Left renal cortex interstitium (tissue), 4 donors: ENCODE measurements at places on chromosomes 1 and 21. TPM values are rescaled to one million over a fixed set of nuclear protein-coding genes. Genes with fewer than 3 reads are reported as not detected.

GRCh38 chr1:243725846-243726245 is 124.2 kb downstream of the AKT3 start:
- DNase-seq = no peak

GRCh38 chr1:203796236-203796605 is 798 bp downstream of the ZBED6 start:
- DNase-seq = peak; percentile 28

Gene S100B
- polyA plus RNA-seq = 4.5 TPM

- DNase-seq = no peak
These were observed 37.3 kb downstream of the ZC3H11B start for GRCh38 chr1:219575563-219575962.

DNA sequence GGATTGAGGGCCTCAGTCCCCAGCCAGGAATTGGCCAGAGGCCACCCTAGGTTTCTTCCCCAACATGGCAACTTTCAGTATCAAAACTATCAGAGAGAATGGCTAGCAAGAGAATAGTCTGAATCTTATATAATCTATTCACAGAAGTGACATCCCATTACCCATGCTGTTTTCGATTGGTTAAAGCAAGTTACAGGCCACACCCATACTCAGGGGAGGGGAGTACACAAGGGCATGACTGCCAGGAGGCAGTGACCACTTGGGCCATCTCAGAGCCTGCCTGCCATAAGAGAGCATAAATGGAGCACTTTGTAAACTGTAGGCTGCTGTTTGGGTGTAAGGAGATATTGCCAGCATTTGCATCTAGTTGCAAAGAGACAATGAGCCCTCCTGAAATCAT is 65.4 kb downstream of the FAM163A start:
- no peak for DNase-seq

- no peak for DNase-seq
These were observed 8.9 kb upstream of the CD48 start for GRCh38 chr1:160720356-160721085.
